ENCODE measurements at places on chromosomes 7 and 10.

GRCh38 chr10:124025660-124026588 lies 67.5 kb downstream of the CHST15 start:
- no peak for DNase-seq

GRCh38 chr10:42941790-42942189 lies 135.1 kb upstream of the RET start:
- DNase-seq, result no peak

- no peak for DNase-seq
Observed at GRCh38 chr7:118184565-118184940, 589 bp downstream of the LSM8 start.

- no peak for DNase-seq
Observed at GRCh38 chr7:26381476-26382353, 90.1 kb downstream of the SNX10 start.

DNA sequence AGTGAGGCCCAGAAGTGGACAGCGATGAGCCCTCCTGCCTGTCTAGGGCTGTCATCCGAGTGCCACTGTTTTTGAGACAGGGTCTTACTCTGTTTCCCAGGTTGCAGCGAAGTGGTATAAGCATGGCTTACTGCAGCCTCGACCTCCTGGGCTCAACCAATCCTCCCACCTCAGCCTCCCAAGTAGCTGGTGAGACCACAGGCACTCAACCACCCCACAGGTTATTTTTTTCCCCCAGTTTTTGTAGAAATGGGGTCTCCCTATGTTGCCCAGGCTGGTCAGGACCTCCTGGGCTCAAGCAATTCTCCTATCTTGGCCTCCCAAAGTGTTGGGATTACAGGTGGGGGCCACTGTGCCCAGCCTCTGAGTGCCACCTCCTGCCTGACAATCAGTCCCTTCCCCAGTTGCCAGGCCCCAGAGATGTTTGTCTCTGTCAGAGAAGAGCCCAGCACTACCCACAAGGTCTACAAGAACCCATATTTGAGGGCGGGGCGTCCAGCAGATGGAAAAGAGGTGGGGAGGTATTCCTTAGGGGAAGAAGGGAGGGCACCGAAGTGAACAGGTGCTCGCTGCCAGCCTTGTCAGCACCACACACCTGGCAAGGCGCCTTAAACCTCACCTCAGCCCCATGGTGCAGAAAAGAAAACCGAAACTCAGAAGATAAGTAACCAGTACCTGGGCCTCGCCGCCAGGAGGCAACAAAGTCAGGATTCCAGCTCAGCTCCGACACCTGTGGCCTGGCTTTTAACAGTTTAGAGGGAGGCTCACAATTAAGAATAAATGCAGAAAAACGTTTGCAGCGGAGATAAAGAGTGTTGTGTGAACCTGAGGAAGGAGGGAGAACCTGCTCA lies 77.4 kb upstream of the ANLN start:
- DNase-seq, result peak; percentile 22

- no peak for DNase-seq
Observed at GRCh38 chr7:106413446-106413845, 128.7 kb upstream of the NAMPT start.

- no peak for DNase-seq
Observed at GRCh38 chr7:52648872-52649271, 386.6 kb upstream of the POM121L12 start.

GRCh38 chr7:1961701-1962276 lies 271.0 kb downstream of the MAD1L1 start:
- peak; percentile 44 for DNase-seq

GRCh38 chr7:14899030-14899429 lies 3.5 kb downstream of the DGKB start:
- no peak for DNase-seq

DNA sequence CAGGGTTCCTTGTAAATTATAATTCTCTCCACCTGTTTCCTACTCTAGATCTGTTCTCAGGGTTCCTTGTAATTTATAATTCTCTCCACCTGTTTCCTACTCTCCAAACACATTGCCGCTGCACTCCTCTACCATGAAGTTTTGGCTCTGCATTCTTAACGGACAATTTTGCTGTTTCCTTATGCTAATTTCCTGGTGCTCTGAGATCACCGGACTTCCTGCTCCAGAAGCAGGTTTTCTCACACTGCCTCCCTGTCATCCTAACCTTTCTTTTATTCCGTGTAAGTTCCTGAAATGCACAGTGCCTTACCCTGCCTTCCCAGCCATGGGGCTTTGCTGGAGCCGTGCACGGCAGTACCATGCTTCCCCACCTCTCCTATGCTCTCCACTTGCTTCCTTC lies 256.8 kb downstream of the PLXNA4 start:
- DNase-seq, result no peak

DNA sequence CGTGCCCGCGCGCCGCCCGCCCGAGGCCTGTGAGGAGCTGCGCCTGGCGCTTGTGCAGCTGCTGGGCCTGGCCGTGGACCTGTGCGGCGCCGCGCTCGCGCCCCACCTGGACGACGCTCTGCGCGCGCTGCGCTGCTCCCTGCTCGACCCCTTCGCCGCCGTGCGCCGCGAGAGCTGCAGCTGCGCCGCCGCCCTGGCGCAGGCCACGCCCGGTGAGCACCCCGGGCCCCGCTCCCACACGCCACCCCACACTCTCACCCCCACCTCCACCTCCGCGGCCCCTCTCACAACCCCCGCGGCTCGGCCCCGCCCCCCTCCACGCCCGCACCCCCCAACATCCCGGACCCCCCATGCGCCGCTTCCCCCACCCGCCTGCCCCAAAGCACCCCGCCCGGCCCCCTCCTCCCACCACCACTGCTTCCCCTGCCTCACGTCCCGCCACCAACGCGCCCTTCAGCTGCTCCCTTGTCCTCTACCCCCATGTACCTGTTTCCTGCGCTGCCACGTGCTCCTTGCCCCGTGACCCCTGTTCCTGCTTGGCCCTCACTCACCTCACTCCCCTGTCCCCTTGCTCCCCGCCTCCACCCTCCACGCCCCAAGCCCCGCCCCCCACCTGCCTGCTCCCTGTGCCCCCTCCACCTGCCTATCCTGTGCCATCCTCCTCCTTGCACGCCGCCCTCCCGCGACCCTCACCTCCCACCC lies at the start of gene PRKAR1B:
PRKAR1B (minus strand) TSS at position 178 of the 702 bp plus-strand sequence. CDS start 15,776 bp downstream, outside the sequence.
- peak; percentile 8 for DNase-seq

DNA sequence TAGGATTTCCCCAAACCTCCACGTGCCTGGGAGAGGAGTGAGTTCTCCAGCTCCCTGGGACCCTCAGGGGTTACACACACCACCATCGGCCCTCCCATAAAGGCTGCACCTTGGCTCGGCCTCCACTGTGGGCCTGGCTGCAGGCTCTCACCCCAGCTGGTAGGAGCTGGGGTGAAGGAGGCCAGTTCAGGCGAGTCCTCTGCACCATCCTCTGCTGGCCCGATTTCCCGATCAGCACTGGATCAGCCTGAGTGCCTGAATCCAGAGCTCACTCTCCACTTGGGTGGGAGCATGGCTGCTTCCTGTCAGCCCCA lies 115.1 kb upstream of the RET start:
- DNase-seq, result no peak

DNA sequence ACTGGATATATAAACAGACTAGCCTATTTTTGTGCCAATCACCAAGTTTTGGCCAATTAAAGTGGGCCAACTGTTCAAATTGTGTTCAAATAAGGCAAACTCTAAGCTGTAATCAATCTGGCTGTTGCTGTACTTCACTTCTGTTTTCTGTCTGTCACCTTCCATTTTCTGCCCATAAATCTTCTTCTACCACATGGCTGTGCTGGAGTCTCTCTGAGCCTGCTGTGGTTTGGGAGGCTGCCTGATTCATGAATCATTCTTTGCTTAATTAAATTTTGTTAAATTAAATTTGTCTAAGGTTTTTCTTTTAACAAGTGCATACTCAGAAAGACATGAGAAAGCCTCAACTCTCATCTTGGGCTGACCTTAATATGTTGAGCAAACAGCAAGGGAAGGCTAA lies 172.6 kb upstream of the VIPR2 start:
- DNase-seq, result no peak

GRCh38 chr10:33042565-33042964 lies 84.5 kb upstream of the ITGB1 start:
- no peak for DNase-seq

GRCh38 chr7:1060315-1061072 lies 16.1 kb downstream of the GPR146 start:
- no peak for DNase-seq

DNA sequence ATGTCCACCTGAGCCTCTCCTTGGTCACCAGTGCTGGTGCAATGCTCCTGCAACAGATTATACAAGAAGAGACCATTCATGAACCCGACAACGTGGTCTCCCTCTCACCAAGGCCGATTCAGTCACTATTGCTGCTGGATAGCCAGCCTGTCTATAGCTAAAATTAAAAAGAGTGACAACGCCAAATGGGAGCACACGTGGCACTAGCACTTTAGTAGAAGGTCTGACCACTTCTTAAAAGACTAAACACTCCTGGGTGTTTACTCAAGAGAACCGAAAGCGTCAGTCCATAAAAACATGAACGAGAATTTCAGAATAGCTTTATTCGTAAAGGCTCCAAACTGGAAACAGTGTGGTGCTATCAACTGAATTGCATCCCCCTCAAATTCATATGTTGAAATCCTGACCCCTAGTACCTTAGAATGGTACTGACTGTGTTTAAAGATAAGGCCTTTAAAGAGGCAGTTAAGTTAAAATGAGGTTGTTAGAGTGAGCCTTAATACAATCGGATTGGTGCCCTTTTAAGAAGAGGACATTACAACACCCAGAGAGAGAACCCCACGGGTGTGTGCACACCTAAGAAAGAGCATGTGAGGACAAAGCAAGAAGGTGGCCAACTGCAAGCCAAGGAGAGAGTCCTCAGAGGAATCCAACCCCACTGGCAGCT lies 4.4 kb upstream of the GALNTL5 start:
- no peak for DNase-seq

- DNase-seq, result no peak
Observed at GRCh38 chr7:91291902-91292301, 27.7 kb downstream of the FZD1 start.

- no peak for DNase-seq
Observed at GRCh38 chr10:26448292-26448691, 10.2 kb downstream of the APBB1IP start.

DNA sequence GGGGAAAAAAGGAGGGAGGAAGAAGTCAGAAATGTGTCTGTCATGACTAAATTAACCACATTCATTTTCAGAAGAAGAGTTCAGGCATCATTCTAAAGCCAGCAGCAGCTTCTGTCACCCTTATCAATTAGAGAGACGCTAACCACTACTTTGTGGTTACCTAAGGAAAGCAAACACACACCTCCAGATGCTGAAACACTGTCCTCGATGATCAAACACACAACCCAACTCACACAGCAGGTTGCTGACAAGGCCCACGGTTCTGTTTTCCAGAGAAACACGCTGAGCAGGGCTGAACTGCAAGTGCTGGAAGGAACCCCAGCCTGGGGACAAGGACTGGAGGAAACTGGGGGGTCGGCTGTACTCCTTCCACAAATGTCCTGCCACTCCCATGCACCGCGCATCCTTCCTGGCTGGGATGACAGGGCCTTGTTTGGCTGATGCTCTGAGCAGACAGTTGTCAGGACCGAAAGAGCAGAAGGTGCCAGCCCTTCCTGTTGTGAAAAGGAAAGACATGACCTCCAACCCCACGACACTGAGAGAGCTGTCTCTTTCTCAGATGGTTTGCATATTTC lies 36.6 kb downstream of the PRKCQ start:
- peak; percentile 40 for DNase-seq

- DNase-seq, result no peak
Observed at GRCh38 chr7:1845536-1846311, 175.6 kb downstream of the ELFN1 start.

DNA sequence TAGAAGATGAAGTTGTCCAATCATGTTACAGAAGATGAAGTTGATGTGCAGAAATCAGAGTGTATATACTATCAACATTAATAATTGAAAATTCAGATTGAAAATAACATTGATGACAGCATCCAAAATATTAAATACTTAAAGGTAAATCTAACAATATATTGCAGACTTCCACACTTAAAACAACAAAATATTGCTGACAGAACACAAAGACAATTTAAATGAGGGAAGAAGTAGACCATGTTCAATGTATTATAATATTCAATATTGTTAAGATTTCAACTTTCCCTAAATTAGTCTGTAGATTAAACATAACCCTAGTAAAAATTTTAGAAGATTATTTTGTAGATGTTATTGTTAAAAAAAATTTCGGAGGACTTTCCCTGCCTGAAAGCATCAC lies 151.9 kb downstream of the PON1 start:
- no peak for DNase-seq

- DNase-seq, result peak; percentile 34
Observed at GRCh38 chr7:39589323-39590111, 23.3 kb downstream of the YAE1 start.

Data from activated effector memory CD4-positive, alpha-beta T cell treated with Interleukin-2 at 50 U/mL for 16 hours (primary cell).